ENCODE measurements at places on chromosomes 6 and 20. TPM values are rescaled to one million over a fixed set of nuclear protein-coding genes. Genes with fewer than 3 reads are reported as not detected.

GRCh38 chr6:34148631-34149451 is 3.0 kb upstream of the GRM4 start:
- H3K27me3 ChIP-seq = peaks cover 84% of the 10 kb centered on the region
- H3K4me3 ChIP-seq = no peak overlapping the region
- H3K36me3 ChIP-seq = no peaks in the 10 kb centered on the region
- H3K27ac ChIP-seq = no peak overlapping the region
- no peak for DNase-seq

DNA sequence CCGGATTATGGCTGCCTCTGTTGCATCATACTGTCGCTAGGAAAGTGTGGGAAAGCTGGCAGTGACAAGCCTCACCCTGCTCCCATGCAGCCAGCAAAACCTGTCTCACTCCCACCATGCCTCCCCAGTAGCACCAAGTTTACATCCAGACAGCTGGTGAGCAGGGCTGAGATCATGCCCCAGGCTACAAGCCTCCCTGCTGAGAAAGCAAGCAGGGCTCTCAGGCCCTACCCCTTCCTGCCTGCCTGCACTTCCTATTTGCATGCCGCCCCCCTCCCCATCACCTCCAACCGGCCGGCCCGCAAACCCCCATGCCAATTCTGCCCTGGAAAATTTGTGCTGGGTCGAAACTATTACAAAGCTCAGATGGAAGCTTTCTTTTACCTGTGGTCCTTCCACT is 408.2 kb upstream of the FKBP1C start:
- peaks cover 26% of the 10 kb centered on the region for H3K36me3 ChIP-seq
- H3K4me1 ChIP-seq = peaks cover 19% of the 10 kb centered on the region
- no peaks in the 10 kb centered on the region for H3K27me3 ChIP-seq

DNA sequence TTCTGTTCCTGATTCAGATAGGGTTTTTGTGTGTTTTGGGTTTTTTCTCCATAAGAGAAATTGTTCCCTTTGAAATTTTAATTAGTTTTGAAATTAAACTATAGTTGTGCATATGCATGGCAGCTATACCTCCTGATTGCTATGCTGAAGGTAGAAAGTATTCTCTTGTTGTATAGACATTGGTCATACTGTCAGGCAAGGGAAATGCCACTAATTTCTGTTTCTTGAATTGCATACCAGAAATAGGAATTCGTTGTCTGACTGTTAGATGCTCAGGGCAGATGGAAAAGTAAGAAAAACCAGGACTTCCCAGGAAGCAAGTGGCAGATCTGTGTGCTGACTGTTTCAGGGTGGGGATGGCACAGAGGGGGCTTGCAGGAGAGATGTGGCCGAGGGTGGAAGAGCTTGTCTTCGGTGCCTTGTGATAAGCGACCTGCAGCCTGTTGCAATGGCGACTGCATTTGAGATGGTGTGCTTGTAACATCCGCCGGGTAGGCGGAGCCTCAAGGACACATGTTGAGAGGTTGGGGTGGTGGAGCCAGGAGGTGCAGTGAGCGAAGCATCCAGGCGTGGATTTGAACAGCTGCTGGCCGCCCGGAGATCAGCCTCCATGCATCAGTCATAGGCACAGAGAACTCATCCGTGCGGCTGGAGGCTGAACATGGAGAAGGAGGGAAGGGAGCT is 42.8 kb downstream of the RREB1 start:
- peak; percentile 83 for DNase-seq
- H3K4me1 ChIP-seq = peaks cover 24% of the 10 kb centered on the region
- no peak overlapping the region for H3K27ac ChIP-seq
- no peaks in the 10 kb centered on the region for H3K27me3 ChIP-seq
- peaks cover 10% of the 10 kb centered on the region for H3K36me3 ChIP-seq
- no peak overlapping the region for H3K4me3 ChIP-seq

DNA sequence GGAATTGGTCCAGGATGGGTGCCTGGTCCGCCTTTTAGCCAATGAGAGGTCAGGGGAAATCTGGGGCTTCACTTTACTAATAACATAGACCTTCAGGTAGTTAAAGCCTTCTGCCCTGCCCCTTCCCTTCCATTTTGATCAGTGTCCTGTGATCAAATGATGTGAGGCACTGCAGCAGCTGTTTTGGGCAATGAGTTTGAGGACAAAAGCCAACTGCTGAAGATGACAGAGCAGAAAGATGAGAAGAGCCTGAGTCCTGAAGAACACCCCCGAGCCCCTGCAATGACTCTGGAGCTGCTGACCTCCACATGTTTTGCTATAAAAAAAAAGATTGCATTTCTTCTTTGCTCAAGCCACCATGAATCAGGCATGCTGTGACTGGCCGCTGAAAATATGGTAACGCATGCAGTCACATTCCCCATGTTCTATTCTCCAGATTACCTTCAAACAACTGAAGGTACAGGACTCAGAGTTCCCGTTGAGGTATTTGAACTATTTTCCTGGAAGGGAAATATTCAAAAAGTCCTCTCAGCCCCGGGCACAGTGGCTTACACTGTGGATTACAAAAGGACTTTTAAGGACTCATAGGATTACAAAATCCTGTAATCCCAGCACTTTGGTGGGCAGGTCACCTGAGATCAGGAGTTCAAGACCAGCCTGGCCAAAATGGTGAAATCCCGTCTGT is 45.7 kb upstream of the B4GALT5 start:
- H3K27me3 ChIP-seq = no peaks in the 10 kb centered on the region
- H3K4me3 ChIP-seq = no peak overlapping the region
- no peaks in the 10 kb centered on the region for H3K36me3 ChIP-seq

DNA sequence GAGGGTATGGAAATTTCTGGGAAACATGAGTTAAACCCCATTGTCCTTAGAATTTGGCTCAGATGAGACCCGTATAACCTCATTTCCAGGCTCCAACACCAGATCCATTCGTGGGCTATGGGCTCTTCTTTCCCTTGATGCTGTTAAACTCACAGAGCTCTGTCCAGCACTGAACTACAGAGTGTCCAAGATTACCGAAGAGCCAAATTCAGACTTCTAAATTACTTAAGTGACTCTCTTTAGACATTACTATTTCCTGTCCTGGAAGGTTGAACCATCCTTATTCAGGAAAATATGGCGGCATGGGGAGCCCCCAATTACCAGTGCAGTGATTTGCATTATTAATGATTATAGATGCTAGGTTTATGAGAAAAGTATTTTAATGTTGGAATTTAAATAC is 124.9 kb upstream of the EDN1 start:
- H3K36me3 ChIP-seq = peaks cover 39% of the 10 kb centered on the region
- H3K27me3 ChIP-seq = no peaks in the 10 kb centered on the region
- H3K27ac ChIP-seq = no peak overlapping the region
- no peak for DNase-seq
- no peaks in the 10 kb centered on the region for H3K4me1 ChIP-seq

GRCh38 chr20:51424270-51425117 is 118.0 kb downstream of the NFATC2 start:
- H3K27me3 ChIP-seq = no peaks in the 10 kb centered on the region
- no peak for DNase-seq
- H3K4me3 ChIP-seq = no peak overlapping the region
- H3K27ac ChIP-seq = no peak overlapping the region
- H3K36me3 ChIP-seq = no peaks in the 10 kb centered on the region

DNA sequence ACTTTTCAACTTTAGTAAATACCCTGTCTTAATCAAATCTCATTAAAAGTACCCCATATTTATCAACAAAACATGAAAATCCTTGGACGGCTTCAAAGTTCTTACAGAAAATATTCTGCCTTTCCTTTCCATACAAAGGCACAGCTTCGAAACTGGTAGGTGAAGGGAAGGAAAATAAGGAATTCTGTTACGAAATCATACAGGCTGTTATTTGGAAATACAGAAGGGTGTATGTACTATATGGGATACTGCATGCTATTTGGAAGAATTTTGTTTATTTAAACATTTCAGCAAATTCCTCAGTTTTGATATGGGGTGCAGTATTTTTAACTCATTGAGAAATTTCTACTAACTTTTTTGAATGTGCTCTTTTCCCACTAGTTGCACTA is 138.4 kb upstream of the BTN3A2 start:
- H3K36me3 ChIP-seq = no peaks in the 10 kb centered on the region
- H3K4me3 ChIP-seq = peak overlapping the region; percentile 34
- no peaks in the 10 kb centered on the region for H3K4me1 ChIP-seq
- no peak for DNase-seq
- H3K27me3 ChIP-seq = no peaks in the 10 kb centered on the region

- H3K27me3 ChIP-seq = no peaks in the 10 kb centered on the region
- H3K36me3 ChIP-seq = no peaks in the 10 kb centered on the region
- peaks cover 2% of the 10 kb centered on the region for H3K4me1 ChIP-seq
- H3K27ac ChIP-seq = no peak overlapping the region
- no peak for DNase-seq
These were observed 30.8 kb upstream of the SH3BGRL2 start for GRCh38 chr6:79600313-79600712.

DNA sequence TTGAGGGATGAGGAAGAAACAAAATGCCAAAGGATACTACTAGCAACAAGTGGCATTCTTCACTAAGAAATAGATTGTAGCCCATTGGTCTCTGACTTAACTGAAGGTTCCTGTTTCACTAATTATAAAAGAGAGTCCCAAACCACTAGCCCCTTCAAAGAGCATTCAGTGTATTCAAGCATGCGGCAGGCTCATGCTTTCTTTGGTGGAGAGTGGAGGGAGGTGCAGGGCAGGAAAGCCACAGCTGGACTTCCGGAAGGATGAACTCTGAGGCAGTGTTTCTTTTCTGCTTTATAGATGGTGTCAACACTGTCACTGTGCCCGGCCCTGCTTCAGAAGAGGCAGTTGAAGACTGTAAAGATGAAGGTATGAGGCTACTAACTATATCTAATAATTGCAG is 636.1 kb downstream of the KIF16B start:
- H3K27ac ChIP-seq = peak overlapping the region; percentile 34
- no peaks in the 10 kb centered on the region for H3K36me3 ChIP-seq
- H3K4me1 ChIP-seq = no peaks in the 10 kb centered on the region
- no peak overlapping the region for H3K4me3 ChIP-seq
- no peaks in the 10 kb centered on the region for H3K27me3 ChIP-seq
- DNase-seq = no peak

DNA sequence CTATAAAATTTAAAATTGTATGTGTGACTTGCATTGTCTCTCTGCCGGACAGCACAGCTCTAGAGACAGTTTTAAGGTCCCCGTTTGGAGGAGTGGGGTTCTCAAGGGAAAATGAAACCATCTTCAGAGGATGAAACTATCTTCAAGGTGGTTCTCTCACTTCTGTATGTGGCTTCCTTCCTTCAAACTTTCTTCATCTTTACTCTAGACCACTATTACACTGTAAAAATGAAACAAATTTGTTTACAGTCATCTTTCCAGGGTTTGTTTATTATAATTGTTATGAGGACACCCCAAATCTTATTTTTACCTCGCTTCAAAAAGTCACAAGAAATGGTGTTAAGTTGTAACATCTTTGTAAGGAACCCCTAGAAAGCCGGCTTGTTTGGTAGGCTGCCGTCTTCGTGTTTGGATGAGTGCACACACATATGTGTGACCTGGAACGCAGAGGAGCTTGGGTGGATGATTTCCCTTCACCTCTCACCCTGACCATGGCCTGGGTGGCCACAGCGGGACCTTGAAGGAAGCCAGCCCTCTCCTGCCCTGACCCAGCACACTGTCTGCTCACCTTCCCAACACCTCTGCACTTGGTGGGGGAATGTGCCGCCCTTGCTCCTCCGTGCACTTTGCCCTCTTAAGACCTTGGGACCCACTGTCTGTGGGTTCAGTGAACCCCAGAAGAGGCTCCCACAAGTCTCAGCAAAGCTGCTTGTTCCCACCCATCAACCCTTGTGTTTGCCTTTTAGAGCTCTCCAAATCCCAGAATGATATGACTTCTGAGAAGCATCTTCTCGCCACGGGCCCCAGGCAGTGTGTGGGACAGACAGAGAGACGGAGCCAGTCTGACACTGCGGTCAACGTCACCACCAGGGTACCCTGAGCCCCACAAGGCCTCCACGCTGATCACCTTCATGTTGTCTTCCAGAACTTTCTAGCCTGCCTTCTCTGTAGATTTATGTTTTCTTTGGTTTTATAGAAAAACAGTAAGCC is 67.8 kb downstream of the SYTL3 start:
- DNase-seq = no peak
- no peak overlapping the region for H3K4me3 ChIP-seq
- no peaks in the 10 kb centered on the region for H3K36me3 ChIP-seq
- H3K4me1 ChIP-seq = peaks cover 7% of the 10 kb centered on the region

- no peak overlapping the region for H3K4me3 ChIP-seq
- no peak for DNase-seq
- H3K27ac ChIP-seq = no peak overlapping the region
- H3K27me3 ChIP-seq = no peaks in the 10 kb centered on the region
These were observed 54.9 kb upstream of the PDE10A start for GRCh38 chr6:165717732-165718465.

TBC1D20 gene
- total RNA-seq = 24.9 TPM

All from endodermal cell (in vitro differentiated cells).